ENCODE measurements at places on chromosomes 4 and X.
A peak's percentile ranks its signal among the peaks of the same experiment; 100 is the strongest.

GRCh38 chrX:38891641-38892413 lies 90.6 kb downstream of the MID1IP1 start:
- no peak for DNase-seq

GRCh38 chrX:150757371-150757770 lies 64.2 kb downstream of the MTMR1 start:
- DNase-seq: no peak

DNA sequence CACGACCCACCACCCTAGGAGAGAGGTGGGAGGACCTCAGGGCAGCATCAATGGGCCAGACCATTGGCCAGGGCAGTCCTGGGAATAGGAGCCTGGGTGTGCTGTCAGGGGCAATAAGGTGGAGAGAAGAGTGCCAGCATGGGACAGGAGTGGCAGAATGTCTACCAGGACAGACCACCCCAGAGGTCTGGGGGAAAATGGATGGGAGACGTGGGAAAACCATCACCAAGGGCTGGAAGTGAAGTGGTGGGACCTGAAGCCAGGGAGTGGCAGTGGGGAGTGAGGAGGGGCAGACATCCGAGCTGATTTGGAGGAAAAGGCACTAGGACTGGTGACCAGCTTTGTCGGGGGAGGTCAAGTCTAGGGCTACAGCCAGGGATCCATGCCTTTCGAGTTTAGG lies 993 bp downstream of the EVC2 start:
- DNase-seq: no peak

DNA sequence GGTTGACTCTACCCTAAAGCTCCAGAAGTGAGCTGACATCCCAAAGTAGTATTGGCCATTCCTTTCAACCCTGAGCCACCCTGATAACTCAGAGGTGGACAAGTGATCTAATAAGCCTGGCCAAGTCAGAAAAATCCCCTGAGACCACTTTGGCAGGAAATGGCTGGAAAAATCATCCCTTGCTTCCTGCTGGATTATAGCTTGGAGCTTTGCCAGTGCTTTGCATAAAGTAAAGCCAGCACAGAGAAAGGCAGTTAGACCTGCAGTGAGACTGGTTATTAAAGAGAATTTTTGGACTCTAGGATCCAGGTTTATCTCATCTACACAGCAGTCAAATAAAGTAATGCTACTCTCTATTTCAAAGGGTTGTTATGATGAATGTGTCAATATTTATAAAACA lies 6.4 kb downstream of the CXCL3 start:
- DNase-seq: no peak

GRCh38 chrX:153582896-153583295 lies 16.0 kb downstream of the CCNQ start:
- peak; percentile 61 for DNase-seq

DNA sequence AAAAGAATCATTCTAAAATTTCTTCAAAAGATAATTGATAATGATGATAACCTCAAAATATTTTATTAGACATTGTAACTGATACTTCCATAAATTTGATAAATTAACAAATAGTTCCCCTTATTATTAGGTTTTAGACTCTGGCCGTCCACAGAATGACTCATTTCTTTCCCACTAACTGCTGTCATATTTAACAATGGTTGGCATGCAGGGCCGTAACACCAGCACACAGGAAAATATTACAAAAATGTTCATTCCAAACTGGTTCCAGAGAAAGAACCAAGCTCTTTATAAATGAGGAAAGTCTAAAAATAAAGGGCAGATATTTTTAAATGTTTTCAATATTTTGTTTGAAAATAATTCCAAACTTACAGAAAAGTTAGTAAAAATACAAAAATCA lies 28.2 kb downstream of the WDFY3 start:
- no peak for DNase-seq

DNA sequence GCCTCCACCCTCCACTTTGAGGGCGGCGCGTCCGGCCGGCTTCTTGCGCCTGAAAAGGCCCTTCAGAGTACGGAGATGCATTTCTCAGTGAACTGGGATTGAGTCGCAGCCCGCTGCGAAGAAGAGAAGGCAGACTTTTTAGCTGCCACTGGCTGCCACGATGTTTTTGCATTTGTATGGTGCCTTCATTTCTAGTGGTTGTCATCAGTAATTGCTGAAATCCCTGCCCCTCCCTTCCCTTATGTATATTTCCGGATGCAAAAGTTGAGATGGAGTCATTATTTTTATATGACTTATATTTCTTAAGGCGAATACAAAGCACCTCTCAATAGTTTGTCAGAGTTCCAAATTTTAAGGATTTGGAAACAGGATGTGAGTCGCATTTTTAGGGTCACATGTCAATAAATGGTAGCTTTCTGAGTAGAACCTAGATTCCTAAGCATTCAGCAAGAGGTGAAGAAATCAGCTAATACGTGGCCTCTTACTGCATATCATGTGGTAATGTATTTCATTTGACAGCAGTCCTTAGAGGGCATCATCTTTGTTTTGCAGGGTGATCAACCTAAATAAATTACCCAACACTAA lies 658 bp downstream of the ATP6AP2 start:
- no peak for DNase-seq

- DNase-seq: no peak
These were observed 22.5 kb downstream of the SLC9B2 start for GRCh38 chr4:103054030-103054429.

Measured in GF-D8 (cell line).